ENCODE measurements at places on chromosomes 3 and 15.
A peak's percentile ranks its signal among the peaks of the same experiment; 100 is the strongest.

- DNase-seq = peak; percentile 48
These were observed 5.6 kb upstream of the MECOM start for GRCh38 chr3:169668957-169669741.

DNA sequence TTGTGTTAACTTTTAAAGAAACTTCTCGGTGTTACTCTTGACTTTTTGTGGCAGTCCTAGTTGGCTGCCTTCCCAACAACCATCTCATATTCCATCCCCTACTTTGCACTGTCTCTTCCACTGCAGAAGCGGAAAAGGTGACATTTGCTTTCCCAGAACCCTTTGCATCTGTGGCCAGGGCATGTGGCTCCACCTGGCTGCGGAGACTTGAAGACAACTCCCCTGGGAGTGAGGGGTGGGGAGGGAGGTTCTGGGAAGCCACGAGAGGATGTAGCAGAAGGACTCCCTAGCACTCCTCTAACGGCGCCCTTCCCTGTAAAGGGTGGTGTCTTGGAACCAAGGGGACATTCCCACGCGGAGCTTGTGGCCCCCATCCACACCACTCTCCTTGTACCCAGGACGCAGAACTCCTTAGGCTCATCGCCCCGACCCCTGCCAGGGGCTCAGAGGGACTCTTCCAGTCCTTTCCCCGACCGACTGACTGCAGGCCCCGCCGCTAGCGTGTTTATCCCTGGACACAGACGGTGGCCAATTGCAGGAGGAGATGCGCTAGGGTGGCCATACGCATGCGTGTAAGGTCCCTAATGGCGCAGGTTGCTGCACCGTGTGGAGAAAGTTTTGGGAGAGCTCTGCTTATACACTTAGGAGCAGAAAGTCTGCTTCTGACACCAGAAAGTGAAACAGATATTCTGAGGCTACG, 33.2 kb upstream of the SECISBP2L start:
- DNase-seq = no peak

DNA sequence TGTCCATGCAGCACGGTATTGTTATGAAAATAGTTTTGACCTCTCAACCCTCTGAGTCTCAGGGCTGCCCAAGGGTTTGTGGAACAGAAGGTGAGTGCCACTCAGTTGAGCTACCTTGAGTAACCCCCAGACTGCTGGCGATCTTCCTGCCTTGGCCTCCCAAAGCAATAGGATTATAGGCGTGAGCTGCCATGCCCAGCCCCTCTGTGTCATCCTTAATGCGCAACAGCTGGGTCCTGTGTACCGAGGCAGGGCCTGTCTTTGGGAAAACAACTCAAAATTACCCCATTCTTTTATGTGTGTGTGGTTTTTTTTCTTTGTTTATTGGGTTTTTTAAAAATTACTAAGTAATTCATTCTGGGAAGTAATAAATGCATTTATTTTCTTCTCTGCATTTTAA, 78.3 kb upstream of the TPM1 start:
- peak; percentile 25 for DNase-seq

DNA sequence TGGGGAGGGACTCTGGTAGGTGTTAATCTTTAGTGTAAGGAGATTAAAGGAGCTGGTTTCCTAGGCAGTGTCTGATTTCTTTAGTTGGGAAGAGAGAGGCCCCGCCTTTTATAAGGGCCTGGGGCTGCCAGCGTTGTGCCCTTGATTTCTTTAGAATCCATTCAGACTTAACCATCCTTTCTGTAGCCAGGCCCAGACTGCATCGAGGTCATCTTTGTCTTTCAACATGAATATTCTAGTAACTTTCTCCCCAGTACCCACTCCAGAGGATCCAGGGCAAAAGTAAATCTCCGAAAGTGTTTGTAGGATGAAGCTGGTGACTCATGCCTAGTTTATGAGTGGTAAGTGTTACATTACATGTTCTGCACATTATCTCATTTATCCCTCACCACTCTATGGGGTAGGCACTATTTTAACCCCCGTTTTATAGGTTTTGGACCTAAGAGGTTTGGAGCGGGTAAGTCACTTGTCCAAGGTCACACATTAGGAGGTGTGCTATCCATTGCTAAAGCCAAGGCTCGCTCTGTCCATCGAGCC, 11.8 kb upstream of the USP3 start:
- peak; percentile 77 for DNase-seq

GRCh38 chr15:98718426-98719136, 70.2 kb downstream of the IGF1R start:
- no peak for DNase-seq

- DNase-seq = peak; percentile 98
These were observed 257.2 kb upstream of the NECTIN3 start for GRCh38 chr3:110814170-110815007.

- no peak for DNase-seq
These were observed 471.2 kb upstream of the UBE2E2 start for GRCh38 chr3:22731901-22732300.

DNA sequence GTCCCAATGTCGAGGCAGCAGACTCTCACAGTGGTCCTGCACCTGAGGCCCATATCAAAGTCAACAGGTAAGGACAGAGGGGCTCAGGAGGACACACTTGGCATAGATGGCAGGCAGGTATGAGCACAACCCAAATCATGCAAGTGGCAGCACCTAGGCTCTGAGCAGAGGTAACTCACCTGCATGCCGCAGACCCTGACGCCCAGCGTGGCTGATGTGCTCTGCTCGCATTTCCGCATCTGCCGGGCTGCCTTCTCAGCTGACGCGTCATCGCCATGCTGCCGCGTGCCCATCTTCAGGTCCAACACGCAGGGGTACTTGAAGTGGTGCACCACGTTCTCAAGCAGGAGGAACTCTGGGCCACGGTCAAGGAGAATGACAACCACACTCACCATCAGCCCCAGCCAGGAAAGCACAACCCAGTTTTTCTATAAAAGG, 4.2 kb upstream of the GMPPB start:
- no peak for DNase-seq

DNA sequence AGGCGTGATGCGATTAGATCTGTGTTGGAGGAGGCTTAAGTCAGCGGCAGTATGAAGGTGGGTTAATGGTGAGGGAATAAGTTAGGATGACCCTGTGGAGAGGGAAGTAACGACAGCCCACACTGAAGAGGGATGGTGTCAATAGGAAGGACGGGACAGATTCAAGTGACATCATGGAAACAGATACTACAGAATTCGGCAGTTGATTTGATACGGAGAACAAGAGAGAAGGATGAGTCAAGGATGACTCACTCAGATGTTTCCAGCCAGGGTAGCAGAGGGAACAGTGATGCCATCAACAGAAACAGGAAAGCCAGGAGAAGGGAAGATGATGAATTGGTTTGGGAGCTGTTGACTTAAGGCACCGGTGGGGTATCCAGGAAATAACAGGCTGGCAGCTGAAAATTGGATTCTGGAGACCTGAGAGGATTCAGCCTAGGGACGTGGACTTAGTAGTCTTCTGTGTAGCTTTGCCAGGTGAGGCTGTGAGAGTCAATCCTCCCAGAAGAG, 38.0 kb downstream of the SHC4 start:
- peak; percentile 96 for DNase-seq

DNA sequence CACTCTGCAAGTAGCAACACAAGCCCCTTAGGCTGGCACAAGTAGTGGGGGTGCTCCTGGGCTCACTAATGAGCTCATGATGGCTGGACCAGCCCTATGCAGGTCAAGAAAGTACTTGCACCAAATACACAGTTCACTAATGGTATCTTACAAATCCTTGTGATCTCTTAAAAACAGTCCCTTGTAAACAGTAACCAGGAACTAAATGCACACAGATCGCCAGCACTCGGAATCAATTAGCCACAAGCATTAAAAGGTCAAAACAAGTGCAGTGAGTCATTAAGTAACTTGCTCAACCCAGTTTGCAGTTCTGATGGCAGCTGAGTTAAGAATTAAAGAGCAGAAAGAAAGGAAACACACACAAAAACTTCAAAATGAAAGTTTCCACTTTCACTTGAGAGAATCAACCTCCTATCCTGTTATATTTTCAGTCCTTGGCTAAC, 43.2 kb downstream of the ARHGEF3 start:
- DNase-seq = peak; percentile 92

DNA sequence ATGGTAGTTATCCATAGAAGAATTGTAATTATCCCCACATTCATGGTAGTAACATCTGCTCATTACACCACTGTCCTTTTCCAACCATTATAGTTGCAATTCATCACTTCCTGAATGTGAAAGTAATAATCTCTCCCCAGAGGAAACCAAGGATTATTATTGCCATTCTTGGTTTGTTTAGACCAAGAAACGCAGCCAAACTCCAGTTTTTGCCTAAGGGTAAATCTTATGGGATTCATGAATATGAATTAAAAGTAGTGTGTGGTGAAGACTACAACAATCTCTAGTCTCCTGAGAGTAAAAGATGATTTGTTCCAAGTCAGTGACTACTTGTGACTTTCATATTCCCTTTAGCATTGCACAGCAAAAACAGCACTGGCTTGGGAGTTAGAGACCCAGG, 45.7 kb upstream of the ABI3BP start:
- DNase-seq = no peak

DNA sequence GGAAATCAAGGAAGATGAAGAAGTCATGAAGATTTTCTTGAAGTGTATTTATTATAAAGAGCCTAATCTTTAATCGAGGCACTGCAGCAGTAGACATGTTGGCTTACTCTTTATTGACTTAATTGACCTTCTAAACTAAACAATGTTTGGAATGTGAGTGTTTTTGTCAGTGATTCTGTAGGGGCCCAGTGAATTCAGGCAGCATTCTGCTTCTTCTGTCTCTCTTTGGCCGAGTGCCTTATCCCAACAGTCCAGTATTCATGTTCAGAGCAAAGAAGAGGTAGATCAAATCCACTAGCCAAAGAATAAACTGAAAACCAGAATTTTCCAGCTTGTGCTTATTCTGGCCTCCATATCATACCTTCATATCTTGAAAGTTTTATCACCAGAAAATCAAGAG, 55.7 kb downstream of the RLBP1 start:
- DNase-seq = no peak

DNA sequence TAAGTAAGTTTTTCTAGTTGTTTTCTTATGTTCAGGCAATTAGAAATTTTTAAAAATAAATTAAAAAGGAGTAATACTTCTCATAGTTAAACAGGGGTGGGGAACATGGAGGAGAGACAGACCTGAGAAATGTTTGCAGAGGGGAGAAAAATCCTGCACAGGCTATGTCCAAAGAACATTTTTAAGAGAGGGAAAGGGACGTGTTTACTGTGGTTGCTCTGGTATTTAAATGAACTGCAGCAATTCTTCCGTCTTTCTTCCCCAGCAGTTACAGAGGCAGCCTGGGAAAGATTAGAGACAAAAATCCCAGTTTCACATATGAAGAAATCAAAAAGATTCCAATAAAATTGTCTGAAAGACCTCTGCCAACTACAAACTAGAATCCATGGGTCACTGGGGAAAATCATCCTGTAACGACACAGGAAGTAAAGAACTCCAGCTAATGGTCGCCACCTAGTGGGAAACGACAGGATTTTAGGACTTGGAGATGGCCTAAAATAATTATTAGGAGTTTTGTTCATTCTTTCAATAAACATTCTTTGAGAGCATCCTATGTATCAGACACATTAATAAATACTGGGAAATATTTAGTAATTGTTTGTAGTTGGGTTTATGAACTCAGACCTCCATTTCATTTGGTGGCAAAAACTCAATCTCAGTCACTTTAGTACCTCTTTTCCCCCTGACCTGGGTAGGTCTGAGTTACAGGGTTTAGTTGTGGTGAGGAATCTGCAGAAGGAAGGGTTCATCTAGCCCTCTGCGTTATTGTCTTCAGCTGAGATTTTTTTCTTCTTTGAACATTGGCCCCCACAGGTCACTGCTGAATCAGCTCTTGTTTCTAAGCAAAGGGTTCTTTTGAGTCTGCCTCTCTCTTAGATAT, 69.9 kb upstream of the GOLIM4 start:
- DNase-seq = peak; percentile 59

GRCh38 chr15:27327467-27328025, 356.6 kb downstream of the GABRG3 start:
- DNase-seq = no peak

- no peak for DNase-seq
These were observed 397.0 kb downstream of the GBE1 start for GRCh38 chr3:81364411-81364810.

- DNase-seq = no peak
These were observed 9.7 kb upstream of the PTPN23 start for GRCh38 chr3:47370887-47371697.

GRCh38 chr3:123739754-123740153, 144.4 kb downstream of the MYLK start:
- DNase-seq = peak; percentile 88

DNA sequence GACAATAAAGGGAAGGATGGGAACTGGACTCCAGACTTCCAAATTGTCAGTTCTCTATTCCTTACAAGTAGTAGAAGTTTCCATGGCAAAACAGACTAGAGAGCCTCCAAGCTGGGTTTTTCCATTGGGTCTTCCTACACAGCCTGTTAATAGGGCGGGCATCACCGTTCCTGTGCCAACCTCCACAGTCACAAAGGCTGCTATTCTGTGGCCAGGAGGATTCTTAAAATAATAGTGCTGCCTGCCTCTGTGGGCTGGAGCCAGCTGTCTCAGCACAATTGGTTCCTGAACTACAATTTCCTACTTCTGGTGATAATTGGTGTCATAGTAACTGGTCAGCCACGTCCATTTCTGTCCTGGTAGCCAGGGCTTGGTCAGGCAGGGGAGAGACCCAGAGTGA, 38.6 kb downstream of the LYZL4 start:
- no peak for DNase-seq

Measured in HCEC 1CT (cell line).